ENCODE measurements at places on chromosomes 7 and 10.

DNA sequence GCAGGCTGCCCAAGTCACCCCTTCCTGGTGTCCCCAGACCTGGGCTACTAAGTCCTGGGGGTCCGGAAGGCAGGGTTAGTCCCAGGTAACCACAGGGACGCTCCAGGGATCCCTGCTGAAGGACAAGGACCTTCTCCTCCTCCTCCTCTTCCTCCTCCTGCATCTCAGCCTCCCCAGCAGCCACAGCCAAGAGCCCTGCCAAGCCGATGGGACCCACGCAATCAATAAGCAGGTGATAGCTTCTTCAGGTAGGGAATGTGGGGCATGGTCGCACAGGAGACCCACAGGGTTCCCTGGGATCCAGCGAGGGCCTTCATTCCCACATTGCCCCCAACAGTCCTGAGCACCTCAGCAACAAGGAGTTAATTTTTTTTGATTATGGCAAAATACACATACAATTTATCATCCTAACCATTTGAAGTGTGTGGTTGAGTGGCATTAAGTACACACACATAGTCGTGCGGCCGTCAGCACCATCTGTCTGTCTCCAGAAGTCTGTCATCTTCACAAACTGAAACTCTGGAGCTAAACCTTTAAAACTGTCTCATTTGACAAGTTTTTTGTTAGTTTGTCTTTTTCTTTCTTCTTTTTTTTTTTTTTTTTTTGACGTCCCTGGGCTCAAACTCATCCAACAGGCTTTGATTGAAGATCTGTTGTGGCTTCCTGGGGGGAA is 12.1 kb downstream of the CRYGN start:
- DNase-seq = no peak

DNA sequence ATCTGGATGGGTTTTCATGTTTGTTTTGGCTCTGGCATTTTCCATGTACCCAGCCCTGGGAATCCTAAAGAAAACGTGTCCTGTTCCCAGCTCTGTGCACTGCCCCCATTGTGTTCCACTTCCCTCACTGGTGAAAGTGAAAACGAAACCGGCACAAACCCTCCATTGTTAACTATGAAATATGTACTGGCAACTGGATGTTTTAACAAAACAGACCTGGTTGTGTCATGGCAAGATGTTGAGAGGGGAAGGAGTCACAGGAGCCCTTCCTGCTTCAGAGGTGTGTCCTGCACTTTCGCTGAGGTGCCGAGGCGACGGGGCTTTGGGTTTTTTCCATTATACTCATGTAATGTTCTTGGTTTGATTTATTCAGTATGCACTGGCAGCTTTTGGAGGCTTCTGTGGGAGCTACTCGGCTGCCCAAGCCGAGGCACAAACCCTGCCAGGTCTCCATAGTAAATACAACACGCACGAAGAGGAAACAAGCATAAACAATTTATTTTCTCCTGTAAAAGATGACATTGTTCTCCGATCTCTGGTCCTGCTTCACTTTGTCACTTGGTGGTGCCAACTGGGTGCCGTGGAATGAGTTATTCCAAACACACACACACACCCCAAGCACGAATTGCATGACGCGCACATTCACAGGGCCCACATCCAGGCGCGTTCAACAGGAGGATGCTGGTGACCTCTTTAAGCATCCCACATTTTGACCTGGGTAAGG is 118.2 kb downstream of the CDK6 start:
- peak; percentile 40 for DNase-seq

DNA sequence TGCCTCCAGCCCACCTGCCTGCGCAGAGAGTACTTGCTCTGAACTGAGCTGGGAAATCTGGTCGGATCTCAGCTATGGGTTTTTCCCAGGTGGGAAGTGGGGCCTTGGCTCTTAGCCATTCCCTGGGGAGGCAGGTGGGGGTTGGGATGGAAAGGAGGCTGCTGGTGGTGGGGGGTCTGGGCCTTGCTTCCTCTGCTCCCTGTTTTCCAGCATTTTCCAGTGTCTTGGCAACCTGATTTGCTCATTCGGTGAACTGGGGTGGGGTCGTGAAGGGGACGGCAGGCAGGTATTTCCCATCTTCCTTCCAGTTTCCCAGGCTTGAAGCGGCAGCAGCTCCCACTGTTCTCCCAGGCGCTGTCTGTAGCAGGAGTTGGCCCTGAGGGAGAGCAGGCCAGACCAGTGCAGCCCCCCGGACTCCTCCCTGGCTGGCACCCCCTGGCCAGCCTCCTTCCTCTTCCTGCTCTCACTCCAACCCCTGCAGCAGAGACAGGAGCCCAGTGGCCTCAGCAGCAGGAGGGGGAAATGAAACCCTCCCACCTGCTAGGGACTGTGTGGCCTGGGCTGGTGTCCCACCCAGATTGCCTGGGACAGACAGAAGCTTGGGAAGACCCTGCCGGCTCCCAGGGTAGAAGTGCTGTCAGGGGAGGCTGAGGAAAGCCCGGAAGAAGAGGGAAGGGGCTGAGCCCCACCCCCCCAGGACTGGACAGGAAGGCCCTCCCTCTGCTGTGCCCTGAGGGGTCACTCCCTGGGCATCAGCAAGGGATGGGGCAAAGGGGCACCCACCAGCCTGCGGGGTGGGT is 6.6 kb downstream of the TRIM8 start:
- no peak for DNase-seq

DNA sequence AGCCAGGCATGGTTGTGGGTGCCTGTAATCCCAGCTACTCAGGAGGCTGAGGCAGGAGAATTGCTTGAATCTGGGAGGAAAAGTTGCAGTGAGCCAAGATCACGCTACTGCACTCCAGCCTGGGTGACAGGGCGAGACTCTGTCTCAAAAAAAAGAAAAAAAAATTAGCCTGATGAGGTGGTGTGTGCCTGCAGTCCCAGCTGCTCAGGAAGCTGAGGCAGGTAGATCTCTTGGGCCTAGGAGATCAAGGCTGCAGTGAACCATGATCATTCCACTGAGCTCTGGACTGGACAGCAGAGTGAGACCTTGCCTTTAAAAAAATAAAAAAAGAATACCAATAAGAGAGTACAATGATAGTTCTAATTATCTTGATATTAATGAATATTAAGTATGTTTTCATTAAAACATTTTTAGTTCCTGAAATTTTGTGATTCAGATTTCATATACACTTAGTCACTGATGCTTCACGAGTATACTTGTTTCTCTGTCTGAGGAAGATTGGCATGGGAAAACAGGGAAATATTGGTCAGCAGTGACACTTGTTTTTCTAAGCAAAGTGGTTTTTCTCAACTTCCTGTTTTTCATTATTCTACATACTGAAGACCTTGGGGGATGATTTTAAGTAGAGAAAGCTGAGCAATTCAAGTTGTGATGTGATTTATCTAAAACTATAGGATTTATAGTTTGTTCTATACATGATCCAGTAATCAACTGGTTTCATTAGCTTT is 76.8 kb downstream of the ADK start:
- DNase-seq = no peak

DNA sequence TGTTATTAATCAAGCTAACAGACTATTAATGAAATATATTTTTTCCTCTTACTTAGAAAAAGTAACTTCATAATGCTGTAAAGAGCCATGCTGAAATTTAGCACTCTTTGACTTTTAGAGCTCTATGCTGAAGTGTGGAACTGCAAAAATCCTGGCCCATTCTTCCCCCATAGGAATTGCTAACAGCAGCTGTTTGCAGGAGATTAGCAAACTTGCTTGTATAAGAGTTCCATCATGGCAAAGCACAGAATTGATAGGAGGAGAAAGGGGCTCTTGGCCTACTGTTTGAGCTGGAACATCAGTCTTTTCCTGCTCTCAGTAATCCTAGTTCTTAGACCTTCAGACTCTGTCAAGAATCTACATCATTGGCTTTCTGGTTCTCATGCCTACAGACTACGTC is 18.3 kb upstream of the GNAT3 start:
- no peak for DNase-seq

- DNase-seq = no peak
Observed at GRCh38 chr10:129075508-129075907, 391.5 kb upstream of the MGMT start.

DNA sequence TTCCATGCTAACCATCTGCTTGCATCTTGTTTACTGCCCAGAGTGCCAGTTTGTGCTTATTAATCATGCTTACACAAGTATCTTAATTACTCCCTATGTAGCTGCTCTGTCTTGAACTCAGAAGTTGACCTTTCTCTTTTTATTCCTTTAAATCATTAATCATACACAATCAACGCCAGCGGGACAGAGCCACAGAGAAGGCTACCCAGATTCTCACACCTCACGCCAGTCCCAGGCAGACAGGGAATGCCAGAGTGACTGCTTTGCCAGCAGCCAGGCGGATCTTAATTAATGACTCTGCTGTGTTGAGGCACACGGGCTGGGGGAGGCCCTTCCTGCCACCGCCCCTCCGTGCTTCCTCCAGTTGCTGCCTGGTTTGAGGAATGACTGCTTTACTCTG is 229.4 kb downstream of the LRMDA start:
- DNase-seq = no peak

- no peak for DNase-seq
Observed at GRCh38 chr7:80187727-80188126, 53.1 kb downstream of the GNAI1 start.

GRCh38 chr10:1679821-1680650 is 57.3 kb downstream of the ADARB2 start:
- no peak for DNase-seq

DNA sequence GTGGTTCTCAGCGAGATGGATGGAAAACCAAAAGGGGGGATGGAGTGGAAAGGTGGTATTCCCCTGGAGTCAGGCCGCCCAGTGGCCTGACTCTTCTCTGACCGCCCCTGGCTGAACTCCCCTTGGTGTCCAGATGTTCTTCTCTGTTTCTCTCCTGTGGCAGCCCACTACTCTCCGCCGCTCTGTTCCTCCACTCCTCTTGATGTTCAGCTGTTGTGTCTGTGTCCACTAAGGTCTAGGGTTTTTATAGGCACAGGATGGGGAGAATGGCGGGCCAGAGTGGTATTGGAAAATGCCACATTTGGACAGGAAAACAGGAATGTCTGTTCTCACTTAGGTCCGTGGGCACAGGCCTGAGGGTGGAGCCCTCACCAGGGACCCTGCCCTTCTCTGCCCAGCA is 954.3 kb upstream of the MBL2 start:
- no peak for DNase-seq

DNA sequence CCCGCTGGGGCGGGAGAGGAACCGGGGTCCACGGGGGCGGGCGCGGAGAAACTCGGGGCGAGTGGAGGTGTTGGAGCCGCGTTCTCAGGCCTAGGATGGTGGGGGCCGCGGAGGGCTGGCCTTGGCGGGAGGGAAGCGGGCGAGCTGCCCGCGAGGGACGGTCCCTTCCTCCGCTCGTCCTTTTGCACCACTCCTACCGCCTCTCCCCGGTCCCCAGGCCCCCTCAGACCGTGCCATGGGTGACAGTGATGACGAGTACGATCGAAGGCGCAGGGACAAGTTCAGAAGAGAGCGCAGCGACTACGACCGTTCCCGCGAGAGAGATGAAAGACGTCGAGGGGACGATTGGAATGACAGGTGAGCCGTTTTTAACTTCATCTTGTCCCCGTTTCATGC is 451 bp downstream of the SRRT start:
- DNase-seq = peak; percentile 25

DNA sequence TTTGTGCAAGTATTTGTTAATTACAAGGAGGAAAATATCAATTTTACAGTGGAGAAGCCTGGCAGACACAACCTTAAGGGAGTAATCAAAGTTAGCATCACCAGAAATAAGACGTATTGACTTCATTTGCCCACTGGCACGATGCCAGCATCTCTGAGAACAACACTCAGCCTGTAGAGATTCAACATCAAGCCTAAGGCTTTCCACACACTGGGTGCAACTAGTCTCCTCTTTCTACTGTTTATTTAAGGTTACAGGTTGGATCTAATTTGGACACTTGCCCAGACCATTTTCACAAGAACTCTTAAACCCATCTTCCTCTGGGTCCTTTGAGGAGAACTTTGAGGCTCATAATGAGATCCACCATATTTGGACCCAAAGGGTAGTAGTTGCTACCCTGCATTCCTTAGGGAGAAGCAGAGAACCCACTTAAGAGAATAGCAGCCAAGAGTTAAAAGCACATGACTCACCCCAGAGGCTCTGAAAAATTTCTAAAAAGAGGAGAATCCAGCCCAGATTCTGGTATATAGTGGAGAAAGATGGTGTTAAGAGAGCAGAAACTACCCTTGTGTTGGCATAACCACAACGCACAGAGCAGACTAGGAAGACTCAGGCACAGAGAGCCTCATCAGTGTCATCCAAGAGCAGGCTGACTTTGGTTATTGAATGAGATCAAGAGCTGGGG is 97.3 kb downstream of the CCDC71L start:
- DNase-seq = no peak

- DNase-seq = no peak
Observed at GRCh38 chr7:34902182-34902581, 135.1 kb downstream of the DPY19L1 start.

DNA sequence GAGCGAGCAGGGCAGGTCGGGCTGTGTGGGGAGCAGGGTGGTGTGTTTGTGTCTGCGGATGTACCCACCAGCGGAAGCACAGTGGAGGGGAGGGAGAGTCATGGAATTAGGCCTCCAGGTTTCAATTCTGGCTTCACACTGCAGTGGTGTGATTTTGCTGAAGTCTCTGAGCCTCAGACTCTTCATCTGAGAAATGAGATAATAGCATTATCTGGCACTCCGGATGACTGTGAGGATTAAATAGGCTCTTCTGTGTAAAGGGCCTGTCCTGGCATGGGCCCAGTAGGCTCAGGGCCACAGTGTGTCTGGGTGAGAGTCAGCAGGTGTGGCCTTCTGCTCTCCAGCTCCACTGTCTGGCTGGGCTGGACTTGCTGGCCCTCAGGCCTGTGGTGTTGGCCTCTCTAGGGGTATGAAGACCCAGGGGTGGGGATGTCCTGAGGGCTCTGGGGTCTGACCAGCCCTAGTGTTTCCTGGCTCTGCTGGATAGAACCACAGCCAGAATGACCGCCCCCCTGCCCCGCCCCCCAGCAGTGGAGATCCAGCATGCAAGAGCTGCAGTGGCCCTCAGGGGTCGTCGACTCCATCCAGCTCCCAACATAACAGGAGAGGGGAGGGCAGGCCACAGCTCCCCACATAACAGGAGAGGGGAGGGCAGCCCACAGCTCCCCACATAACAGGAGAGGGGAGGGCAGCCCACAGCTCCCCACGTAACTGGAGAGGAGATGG is 178.6 kb downstream of the RPS24 start:
- DNase-seq = no peak

- DNase-seq = no peak
Observed at GRCh38 chr10:34524369-34525091, 290.6 kb downstream of the PARD3 start.

GRCh38 chr7:80060218-80060806 is 74.3 kb upstream of the GNAI1 start:
- DNase-seq = no peak

- DNase-seq = no peak
Observed at GRCh38 chr7:98078197-98078870, 28.3 kb upstream of the LMTK2 start.

GRCh38 chr10:47269294-47269693 is 30.7 kb upstream of the GDF10 start:
- no peak for DNase-seq

DNA sequence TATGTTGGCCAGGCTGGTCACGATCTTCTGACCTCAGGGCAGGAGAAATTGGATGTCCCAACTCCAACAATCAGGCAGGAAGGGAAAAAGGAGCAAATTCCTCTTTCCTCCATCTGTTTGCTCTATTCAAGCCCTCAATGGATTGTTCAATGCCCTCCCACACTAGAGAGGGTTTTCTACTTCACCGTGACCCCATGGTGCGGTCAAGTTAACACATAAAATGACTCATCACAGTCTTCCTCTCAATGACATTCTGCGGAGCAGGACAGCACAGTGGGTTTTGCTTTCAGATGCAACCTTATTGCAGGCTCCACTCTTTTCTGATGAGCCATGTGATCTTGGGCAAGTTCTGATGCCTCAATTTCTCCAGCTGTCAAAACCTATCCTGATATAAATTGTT is 364.9 kb downstream of the ANKRD30A start:
- no peak for DNase-seq

- DNase-seq = no peak
Observed at GRCh38 chr10:21212348-21212747, 313.1 kb downstream of the SKIDA1 start.
